ENCODE measurements at places on chromosomes 6 and 20.

DNA sequence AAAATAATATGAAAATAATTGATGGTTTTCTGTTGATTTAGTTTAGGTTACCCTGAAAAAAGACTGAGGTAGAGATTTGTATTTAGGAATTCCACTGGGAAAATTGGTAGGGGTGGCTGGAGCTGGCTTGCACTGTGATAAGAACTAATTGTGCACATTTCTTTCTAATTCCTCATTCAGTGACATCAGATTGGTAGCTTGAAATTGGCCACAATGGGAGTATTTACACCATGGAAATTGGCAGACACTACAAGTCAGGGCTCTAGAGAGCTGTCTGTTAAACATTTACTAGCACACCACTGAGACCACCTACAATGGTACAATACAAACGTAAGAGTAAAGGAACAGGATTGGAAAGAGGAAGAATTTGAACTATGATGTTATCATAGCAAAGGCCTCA, 52.0 kb upstream of the ISM1 start:
- no peak for DNase-seq

- no peak for DNase-seq
Measured at GRCh38 chr6:112225691-112226090, 28.7 kb downstream of the LAMA4 start.

- no peak for DNase-seq
Measured at GRCh38 chr6:23601811-23602345, 524.1 kb upstream of the NRSN1 start.

GRCh38 chr6:167493976-167494697, 169.3 kb downstream of the TTLL2 start:
- no peak for DNase-seq

DNA sequence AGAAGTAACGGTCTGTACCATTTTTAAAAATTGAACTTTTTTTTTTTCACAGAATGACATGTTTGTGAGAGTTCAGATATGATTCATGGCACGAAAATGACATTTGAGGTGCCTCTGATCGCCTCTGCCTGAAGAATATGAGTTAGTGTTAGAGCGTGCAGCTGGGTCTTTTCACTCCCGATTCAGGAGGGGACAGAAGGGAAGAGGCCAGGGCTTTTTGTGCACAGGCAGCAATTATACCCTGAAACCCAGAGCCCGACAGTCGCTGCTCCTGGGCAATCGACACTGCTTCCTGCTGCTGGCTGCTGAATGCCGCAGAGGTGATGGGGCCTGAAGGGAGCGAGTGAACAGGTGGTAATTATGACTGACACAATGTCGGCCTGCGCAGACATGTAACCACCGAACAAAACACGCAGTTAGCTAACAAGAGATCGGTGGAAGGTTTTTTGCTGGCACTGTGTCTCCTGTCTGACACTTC, 652.0 kb upstream of the NOX3 start:
- no peak for DNase-seq

GRCh38 chr20:16785226-16785625, 37.1 kb downstream of the OTOR start:
- DNase-seq, result no peak

DNA sequence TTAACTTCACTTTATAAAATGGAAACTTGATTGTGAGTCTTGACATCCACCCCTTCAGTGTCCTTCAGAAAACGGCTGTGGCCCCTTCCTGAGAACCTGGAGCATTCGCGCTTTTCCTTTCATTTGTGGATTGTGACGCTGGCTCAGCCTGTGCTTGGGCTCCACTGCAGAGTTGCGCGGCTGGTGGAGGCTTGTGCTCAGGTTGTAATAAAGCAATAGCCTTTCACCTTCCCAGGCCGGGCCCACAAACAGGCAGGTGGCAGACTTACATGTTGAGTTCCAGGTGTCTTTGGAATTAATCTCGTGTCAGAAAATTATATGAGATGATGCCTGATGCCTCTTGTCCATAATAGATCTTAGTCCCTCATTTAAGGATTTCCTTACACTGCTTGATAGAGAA, 199.9 kb downstream of the CDH4 start:
- no peak for DNase-seq

- DNase-seq, result no peak
Measured at GRCh38 chr6:124990988-124991387, 28.8 kb downstream of the RNF217 start.

- DNase-seq, result no peak
Measured at GRCh38 chr6:84739866-84740208, 24.6 kb downstream of the TBX18 start.

GRCh38 chr6:93568169-93568568, 148.8 kb upstream of the EPHA7 start:
- no peak for DNase-seq

- peak; percentile 46 for DNase-seq
Measured at GRCh38 chr6:36118550-36119107, 11.7 kb upstream of the MAPK13 start.

DNA sequence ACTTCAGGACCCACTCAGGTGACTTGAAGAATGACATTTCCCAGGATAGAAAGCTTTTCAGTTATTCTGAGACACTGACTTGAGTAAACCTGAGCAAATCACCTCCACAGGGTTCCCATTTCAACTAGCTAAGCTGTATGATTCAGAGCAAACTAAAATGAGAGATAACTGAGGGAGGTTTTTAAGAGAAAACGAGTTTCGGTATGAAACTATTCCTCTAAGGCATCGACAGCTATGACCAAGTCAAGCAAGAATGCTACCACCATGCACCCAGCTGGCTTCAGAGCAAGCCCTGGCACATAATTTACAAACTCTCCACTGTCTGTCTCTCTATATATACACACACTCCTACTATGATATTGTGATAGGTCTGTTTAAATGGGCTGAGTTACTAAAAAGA, 75.4 kb downstream of the PERP start:
- DNase-seq, result no peak

DNA sequence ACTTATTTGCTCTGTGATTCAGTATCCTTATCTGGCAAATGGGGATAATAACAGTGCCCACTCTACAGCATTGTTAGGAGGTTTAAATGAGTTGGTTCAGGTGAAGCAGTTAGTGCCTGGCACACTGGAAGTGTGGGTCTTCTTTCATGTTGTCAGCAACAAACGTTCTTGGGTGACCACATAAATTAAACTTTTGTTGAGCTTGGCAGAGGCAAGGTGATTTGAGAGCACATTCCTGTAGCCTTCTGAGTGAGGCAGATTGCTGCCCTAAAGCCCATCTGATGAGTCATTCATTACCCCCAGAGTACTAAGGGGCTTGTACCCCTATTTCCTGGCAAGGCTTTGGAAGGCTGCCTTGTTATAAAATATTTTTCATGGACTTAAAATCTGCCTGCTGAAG, 25.8 kb downstream of the SEC23B start:
- no peak for DNase-seq

GRCh38 chr6:166555086-166555485, 31.4 kb downstream of the RAMACL start:
- no peak for DNase-seq

GRCh38 chr6:15483060-15483459, 179.8 kb downstream of the DTNBP1 start:
- DNase-seq, result no peak

GRCh38 chr20:62622877-62623487, 19.3 kb upstream of the SLCO4A1 start:
- DNase-seq, result no peak

- no peak for DNase-seq
Measured at GRCh38 chr6:79117752-79118151, 39.7 kb upstream of the PHIP start.

DNA sequence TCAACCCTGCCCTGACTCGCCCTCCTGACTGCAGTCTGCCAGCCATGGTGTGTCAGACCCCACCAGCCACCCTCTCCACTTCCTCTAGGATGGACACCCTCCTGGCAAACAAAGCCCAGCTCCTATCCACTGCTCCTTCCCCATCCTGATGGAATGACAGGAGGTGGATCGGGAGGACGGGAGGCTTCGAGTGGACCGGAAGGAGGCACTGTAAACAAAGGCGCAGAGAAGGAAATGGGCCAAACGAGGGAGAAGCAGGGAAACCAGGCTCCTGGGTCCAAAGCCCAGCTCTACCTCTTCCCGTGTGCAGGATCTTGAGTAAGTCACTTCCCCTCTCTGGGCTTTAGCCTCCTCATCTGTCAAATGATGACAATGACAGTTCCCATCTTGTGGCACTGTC, 40.2 kb downstream of the BPIFB1 start:
- no peak for DNase-seq

- DNase-seq, result no peak
Measured at GRCh38 chr6:131792091-131792496, 15.7 kb upstream of the ENPP1 start.

- no peak for DNase-seq
Measured at GRCh38 chr6:6277413-6277812, 43.0 kb downstream of the F13A1 start.

DNA sequence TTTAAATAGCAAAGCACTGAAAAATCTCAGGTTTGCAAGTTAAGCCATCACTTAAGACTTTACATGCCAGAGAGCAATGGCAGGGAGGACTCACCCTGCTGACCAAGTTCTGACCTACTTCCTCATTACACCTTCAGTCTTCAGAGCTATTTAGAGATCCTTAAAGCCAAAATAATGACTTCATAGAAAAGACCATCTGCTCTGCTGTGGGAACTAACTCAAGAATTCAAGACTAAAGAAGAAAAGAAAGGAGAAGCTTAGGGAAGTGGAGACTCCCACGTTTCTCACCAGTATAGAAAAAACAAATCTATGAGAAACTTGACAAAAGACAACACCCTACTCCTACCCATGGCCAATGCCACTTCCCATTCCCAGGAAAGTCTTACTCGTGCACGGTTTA, 28.6 kb downstream of the XPO5 start:
- DNase-seq, result no peak

DNA sequence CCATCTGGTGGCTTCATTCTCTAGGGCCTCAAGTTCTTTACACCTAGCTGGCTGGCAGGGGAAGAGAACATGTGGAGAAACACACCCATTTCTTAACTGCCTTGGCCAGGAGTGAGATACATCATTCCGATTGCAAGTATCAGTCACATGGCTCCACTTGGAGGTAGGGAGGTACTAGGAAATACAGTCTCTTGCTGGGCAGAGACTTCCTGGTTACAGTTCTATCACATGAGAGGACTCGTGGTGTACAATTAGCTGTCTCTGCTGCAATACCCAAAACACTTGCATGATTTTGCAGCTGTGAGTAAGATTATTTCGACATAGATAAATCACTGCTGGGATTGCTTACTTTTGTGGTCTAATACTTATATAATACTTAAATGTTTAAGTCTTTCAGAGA, 51.1 kb downstream of the GTF2H5 start:
- DNase-seq, result no peak

DNA sequence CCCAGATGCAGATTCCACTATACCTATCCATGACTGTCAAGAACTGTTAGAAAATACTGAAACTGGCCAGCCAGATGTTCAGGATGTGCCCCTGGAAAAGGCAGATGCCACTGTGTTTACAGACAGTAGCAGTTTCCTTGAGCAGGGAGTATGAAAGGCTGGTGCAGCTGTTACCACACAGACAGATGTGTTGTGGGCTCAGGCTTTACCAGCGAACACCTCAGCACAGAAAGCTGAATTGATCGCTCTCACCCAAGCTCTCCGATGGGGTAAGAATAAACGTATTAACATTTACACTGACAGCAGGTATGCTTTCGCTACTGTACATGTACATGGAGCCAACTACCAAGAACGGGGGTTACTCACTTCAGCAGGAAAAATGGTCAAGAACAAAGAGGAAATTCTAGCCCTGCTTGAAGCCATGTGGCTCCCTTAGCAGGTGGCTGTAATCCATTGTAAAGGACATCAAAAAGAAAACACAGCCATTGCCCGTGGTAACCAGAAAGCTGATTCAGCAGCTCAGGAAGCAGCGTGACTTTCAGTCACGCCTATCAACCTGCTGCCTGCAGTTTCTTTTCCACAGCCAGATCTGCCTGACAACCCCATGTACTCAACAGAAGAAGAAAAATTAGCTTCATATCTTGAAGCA, 459.7 kb upstream of the HTR1E start:
- DNase-seq, result no peak

- DNase-seq, result no peak
Measured at GRCh38 chr6:109081516-109082187, 13.0 kb downstream of the SESN1 start.

DNA sequence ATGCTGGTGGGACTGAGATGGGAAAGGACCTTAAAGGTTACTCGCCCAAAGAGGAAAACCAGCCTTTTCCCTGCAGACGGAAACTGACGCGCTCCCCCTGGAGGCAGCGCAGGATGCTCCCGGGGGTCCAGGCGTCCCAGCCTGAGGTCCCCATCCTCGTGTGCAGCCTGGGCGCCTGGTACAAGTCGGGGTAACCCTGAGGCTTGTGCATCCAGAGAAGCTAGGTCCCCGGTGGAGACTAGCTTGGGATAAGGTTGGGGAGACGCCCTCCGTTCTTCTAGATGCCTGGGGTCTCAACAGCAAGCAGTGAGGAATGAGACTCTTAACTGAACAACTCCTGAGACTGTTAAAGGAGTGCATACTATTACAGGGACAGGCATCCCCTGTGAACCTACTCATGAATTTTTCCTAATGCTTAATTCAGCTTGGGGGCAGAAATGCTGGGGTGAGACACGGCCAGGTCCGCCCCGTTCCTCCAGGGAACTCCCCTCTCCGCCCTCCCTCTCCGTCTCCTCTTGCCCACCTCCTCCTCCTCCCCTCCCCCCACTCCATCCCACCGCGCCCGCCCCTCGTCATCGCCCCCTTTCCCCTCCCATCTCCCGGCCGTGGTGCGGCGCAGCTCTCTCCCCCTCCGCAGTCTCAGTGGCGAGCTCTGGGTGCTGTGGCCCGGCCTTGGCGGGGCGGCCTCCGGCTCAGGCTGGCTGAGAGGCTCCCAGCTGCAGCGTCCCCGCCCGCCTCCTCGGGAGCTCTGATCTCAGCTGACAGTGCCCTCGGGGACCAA, at the start of gene PRSS35:
Gene PRSS35, plus strand, starts transcription at position 634 of the 781 bp plus-strand sequence. CDS start 10,908 bp downstream, outside the sequence.
- DNase-seq, result no peak

- no peak for DNase-seq
Measured at GRCh38 chr6:109260126-109260525, 122.1 kb downstream of the CD164 start.

GRCh38 chr6:39381550-39382140, 59.1 kb upstream of the KCNK16 start:
- no peak for DNase-seq

GRCh38 chr6:155200012-155200411, 63.8 kb upstream of the CLDN20 start:
- no peak for DNase-seq

DNA sequence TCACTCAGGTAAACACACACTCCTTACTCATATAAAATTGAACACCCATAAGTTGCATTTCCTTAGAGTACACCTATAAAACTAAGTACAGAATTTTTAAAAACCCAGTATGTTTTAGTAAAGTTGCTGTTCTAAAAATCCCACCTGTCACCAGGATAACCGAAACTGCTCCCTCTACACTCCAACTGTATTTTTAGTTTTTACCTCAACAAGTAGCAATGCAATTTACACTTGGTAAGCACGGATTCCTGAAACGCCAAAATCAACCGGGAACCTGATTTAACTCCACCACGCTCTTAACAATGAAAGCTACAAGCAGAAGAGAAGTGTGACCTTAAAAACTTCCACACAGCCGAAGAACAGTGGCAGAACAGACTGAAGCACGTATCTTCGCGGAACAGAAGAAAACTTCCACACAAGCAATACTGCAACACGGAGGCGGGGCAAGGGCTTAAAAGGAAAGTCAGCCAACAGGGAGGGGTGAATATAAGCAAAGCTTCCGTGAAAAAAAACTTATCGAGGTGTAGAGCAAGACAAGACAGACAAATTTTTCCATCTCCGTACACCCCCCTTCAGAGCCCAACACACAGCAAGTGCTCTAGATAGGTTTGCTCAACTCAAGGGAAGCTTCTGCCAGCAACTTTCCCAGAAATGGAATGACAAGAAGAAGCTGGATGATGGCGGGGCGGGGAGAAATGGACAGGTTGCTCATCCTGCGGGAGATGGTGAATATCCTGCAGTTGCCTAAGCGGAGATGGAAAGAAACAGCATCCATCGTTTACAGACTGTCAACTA, 1.4 kb downstream of the STAU1 start:
- DNase-seq, result no peak
